ENCODE measurements at places on chromosomes 16 and 17.
A peak's percentile ranks its signal among the peaks of the same experiment; 100 is the strongest.

GRCh38 chr17:60745544-60745943, 67.9 kb downstream of the BCAS3 start:
- DNase-seq: no peak

DNA sequence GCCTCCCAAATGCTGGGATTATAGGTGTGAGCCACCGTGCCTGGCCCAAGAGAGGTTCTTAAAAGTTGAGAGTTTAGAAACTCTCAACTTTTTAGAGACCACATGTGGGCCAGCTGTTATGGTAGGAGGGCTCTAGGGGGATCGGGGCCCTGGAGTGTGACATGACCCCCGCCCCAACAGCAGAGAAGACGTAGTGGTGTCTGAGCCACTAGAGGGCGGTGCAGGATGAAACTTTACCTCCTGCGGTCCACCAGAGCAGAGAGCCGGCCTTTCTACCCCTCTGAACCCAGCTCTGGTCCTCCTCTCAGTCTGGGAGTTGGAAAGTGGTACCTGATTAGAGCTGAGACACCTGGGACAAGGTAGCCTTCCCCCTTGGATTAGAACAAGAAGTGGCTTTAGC, 7.4 kb downstream of the CDK5RAP3 start:
- peak; percentile 36 for DNase-seq

- no peak for DNase-seq
Observed at GRCh38 chr17:57735707-57736106, 9.4 kb downstream of the CCDC182 start.

GRCh38 chr16:54645345-54645744, 285.3 kb upstream of the IRX5 start:
- no peak for DNase-seq

GRCh38 chr17:46274238-46274637, 20.7 kb upstream of the LRRC37A start:
- DNase-seq: no peak

DNA sequence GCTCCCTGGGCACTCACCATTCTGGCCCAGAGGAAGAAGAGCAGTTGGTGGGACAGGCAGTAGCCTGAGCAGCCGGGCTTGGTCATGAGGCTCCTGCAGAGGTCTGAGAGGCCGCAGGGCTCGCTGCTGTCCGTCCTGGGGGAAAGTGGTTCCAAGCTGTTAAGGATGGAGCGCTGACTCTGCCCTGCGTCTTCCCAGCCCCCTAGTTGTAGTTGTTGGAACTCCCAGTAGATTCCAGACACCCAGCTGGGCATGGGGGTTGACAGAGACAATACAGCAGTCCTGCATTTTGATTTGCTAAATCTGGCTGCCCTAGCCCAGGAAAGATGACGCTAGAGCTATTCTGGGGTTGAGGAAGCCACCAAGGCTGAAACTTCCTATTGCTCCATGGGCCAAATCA, 7.3 kb downstream of the C16orf89 start:
- no peak for DNase-seq

DNA sequence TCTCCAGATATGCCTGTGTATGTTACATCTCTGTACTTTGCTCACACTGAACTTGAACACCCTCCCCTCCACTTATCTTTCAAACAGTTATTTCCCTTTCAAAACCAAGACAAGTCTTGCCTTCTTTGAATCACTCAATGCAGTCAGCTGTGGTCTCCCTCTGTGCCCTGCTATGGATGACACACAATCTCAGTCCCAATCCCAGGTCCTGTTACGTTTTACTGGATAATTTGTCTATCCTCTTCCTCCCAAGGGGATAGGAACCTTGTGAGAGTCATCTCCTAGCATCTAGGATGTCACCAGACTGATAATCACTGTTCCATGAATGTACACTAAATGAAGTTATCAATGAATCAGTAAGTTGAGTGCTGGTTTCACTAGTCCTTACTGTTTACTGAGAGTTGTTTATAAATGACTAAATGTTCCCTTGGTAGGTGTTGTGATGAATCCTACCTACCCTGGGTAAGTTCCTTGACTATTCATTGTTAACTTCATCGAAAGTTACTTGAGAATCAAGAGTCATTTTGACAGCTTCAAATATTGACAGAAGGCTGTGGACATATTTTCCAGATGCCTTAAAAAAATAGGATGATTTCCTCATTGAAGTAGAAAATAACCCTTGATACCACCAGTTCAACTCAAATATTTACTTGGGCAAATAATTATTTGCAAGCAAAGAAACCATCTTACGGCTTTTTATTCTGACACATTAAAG, 244.9 kb downstream of the PRKCA start:
- DNase-seq: no peak
